IPS-NIHi11 (cell line): ENCODE measurements at places on chromosomes 13 and 19.

- no peak for DNase-seq
These were observed 32.0 kb downstream of the RUBCNL start for GRCh38 chr13:46355088-46355468.

DNA sequence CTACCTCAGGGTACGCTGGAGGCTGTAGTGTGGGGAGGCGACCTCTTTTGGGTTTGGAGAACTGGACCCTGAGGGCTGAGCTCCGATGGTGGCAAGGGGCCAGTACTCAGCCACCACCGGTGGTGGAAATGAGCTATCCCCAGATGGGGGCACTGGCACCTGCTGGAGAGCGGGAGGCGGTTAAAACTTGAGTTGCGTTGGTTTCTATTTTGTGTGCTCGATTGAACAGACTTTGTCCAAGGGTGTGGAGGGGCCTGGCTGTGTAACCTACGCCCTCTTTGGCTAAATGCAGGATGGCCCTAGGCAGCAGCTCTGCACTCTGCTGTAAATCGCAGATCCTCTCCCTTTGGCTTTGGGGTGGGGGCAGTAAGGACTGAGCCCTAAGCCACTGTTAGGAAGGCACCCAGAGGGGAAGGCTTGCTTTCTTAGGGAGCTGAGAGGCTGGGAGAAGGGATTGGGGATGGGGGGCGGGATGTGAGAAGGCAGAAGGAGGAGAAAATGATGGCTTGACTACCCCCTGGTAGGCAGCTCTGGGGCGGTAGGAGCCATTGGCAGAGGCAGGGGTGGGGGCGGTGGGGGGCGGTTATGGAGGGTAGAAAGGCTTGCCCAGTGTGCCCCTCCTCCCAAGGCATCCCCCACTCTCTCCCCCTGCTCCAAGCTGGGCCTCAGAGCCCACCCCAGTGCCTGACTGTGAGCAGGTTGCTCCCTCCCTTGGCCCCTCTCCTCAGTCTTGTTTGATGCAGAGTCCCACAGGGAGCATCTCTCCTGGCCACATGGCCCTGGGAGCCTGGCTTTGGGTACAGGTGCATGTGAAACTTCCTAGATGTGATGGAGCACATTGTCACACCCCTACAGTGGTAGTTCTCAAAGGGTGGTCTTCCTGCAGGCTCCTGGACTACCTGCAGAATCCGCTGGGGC is 5.0 kb downstream of the VSTM2B start:
- DNase-seq: no peak

DNA sequence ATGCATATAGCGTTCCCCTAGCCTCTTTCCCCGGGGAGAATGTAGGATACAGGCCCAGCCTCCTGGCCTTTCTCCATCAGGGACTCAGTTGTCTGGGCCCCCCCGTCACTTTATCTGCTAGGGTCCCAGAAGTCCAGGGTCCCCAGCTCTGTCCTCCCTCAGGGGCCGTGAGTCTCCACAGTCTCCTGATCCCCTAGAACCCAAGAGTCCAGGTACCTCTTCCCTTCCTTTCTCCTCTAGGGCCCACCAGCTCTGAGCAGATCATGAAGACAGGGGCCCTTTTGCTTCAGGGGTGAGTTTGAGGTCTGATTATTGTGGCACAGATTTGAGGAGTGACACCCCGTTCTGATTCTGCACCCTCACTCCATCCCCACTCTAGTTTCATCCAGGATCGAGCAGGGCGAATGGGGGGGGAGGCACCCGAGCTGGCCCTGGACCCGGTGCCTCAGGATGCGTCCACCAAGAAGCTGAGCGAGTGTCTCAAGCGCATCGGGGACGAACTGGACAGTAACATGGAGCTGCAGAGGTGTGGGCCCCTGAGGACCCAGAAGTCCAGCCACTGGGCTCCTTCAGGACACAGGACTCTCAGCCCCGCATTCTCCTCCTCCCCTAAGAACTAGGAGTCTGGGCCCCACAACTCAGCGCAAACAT is 758 bp downstream of the BAX start:
- DNase-seq: no peak

GRCh38 chr13:114043421-114044053 is 69.7 kb upstream of the C13orf46 start:
- DNase-seq: peak; percentile 65

GRCh38 chr13:79837741-79838450 is 356.9 kb downstream of the NDFIP2 start:
- DNase-seq: no peak

- no peak for DNase-seq
These were observed 13.5 kb upstream of the PLA2G4C start for GRCh38 chr19:48123907-48124651.

GRCh38 chr13:46580362-46580839 is 27.4 kb downstream of the LRCH1 start:
- DNase-seq: no peak

DNA sequence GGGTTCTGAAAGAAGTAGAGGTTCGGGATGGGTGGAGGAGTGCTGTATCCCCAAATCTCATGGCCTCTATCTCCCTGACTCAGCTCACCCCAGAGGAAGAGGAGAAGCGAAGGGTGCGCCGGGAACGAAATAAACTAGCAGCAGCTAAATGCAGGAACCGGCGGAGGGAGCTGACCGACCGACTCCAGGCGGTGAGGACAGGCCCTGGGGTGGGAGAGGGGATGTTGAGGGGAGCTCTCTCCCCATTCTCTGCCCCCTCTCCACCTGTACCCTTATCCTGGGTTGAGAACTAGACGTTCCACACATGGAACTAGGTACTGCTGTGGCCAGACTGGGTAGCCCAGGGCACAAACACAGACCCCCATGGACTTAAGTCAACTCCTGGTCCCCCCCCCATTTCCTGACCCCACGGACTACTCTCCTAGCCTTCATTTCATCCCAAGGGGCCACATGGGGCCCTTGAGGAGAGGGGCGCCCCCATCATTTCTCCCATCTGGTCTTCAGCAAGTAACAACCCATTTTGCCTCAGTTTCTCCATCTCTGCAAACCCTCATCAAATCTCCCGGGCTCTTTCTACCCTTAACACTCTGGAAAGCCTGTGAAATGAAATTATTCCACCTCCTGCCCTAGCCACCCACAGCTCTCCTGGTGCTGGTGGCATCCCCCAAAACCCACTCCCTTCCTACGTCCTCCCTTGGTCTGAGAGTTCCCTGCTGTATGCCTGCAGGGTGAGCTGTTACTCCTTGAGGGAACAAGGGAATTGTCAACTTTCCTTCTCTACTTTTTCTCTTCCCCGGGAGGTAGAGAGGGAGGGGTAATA is 3.5 kb downstream of the FOSB start:
- DNase-seq: no peak

DNA sequence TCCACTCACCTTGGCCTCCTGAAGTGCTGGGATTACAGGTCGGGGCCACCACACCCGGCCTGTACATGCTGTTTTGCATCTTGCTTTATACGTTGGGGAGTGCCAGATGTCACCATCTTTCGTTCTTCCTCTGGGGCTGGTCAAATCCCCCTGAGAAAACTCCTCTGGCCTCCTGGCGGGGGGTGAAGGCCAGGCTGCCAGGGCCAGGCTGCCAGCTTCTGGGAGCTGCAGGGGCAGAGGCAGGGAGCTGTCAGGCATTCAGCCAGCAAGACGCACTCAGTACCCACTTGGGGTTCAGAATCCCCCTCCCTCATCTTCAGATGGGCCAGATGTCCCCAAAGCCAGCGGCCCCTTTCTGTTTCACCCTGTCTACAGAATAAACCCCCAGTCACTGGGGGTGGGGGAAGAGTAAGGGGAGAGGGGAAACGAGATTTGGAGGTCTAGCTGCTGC is 16.1 kb downstream of the ZSWIM9 start:
- DNase-seq: no peak

DNA sequence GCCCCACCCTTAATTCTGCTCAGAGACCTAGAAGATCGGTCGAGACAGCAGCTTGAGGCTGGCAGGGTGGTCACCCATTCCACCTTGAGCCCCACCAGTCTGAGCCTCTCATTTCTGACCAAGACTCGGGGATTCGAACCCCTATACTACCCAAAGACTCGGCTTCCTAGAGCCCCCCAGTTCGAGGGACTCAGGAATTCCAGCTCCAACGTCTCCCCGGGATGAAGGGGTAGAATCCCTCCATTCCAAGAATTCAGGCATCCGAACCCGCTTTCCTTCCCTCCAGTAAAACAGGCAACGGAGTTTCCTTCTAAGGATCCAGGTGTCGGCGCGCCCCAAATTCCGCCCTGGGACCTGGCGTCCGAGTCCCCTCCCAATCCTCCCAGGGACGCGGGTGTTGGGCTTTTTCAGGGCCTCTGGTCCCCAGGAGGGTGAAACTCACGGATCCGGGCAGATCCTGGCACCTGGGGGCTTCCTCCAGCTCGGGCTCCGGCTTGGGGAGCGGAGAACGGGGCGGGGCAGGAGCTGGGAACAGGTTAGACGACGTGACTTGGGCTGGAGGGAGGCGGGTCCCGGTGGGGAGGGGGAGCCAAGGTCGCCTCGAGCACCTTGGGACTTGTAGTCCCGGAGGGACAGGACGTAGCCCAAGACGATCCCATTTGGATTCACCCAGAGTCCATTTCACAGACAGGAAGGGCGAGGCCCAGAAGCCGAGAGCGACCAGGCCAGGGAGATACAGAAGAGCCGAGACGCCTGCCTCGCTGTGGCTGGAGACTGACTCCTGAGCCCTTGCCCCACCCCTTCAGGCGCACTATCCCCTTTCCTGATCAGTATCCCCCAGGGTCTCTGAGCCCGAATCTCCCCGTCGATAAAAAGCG is at the start of gene PPP1R13L:
Gene PPP1R13L, minus strand, starts transcription at position 513 of the 878 bp plus-strand sequence. CDS start 6,751 bp downstream, outside the sequence.
- DNase-seq: peak; percentile 91

DNA sequence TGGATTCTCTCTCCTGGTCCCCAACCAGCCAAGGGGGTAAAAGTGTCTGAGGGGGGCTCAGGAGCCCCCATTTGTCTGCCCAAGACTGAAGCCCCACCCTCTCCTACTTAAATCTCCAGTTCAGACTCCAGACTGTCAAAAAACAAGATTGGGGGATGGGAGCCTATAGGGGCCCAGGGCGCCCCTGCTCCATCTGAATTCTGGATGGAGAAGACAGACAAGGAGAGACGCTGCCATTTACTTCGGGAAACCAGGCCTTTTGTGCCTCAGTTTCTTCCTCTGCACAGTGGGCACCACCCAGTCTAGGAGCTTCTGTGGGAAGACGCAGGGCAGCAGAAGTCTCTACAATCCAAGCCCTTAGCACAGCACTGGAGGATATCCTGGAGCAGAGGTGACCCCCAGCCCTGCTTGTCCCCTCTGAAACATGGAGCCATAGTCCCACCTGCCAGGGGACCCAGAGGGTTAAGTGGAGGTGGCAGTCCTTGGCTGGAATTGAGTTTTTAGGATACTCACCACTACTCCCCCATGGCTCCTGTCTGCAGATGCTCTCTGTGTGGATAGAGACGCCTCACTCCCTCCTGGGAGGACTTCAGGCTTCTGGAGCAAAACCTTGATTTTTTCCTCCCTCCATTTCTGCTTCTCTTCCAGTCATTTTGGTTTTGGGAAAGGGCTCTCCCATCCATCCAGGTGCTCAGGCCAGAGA is 1.7 kb upstream of the CRLF1 start:
- DNase-seq: no peak

GRCh38 chr19:55536951-55537740 is at the start of gene SBK2:
Gene SBK2 (minus strand): TSS chr19:55537133. CDS start chr19:55536294, 839 bp downstream.
- DNase-seq: peak; percentile 95

DNA sequence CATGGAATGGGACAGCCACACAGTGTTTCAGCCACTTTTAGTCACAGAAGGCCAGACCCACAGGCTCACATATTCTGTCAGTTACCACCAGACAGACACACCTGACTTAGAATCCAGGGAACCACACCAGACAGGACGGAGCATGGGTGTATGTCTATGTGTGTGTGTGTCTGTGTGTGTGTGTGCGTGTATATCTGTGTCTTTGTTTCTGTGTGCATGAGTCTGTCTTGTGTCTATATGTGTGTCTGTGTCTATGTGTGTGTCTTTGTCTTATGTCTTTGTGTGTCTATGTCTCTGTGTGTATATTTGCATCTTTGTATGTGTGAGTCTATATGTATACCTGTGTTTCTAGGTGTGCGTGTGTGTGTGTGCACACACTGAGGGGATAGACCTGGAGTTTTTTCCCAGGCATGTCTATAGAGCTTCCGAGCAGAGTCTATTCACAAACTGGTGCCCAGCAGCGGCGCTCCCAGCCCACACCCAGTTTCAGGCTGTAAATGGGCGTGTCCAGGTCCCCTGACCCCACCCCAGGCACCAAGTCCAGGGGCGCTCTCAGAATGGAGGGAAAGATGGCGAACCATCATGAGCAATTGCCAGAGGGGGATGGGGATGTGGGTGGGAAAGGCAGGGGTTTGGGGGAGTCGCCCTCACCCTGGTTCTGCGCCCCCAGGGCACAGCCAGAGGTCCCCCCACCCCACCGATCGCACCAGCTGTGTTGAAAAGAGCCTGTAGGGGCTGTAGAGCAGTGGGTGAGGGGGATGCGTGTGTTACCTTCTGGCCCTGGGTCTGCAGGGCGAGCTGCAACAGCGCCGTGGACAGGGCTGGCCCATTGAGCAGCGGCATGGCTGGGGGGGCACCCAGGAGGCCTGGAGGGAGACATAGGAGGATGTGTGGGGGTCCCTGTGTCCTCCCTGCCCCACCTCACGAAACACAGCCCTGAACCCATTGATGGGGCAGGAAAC is 6.3 kb upstream of the FDX2 start:
- DNase-seq: no peak

DNA sequence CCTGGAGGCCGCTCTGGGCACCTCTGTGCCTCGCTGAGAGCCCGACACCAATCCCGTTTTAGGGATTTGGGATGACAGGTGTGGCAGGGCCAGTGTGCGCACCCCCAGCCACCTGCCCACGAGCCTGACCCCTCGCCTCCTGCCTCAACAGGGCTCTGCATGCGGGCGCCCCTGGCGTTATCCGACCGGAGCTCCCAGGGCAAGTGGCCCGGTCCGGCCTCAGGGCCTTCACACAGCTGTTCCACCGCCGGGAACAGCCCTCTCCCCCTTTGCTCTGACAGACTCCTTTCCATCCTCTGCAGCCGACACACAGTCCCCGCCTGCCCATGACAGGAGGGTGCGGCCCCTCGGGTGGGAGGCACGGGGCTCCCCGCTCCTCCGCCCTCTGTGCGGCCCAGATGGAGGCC is 7.1 kb upstream of the WDR18 start:
- DNase-seq: no peak

DNA sequence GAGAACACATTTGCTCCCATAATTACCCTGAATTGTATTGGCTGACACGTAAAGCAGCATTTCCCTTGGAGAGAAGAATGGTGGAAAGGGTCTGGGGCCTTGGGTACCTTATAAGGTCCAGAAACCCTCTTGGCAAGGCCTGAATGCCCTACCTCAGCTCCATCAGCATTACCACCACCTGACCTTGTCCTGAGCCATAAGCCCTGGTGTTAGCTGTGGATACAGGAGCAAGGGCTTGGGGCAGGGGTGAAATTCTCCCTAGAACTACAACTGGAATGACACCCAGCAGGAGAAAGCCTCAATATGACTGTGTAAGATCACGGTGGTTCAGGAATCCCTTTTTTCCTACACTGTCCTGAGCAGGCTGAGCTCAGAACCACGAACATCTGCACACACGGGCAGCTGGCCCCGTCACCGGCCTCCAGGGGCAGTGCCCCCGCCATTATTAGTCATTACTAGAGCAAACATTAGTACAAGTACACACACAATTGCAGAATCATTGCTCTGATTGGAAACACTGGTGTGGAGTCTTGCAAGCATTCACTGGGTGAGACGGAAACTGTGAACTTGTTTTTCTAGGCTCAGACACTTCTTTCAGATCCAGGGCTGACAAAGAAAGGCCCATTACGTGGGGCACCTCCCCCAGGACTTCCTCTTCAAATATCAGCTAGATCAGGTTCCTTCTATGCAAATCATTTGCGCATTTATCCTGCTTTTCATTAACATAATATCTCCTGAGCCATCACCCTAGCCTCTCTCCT is 26.8 kb upstream of the MTIF3 start:
- DNase-seq: no peak

- no peak for DNase-seq
These were observed 24.5 kb upstream of the LGALS16 start for GRCh38 chr19:39631178-39631577.
